ENCODE measurements at places on chromosomes 12 and 14.
A peak's percentile ranks its signal among the peaks of the same experiment; 100 is the strongest.

DNA sequence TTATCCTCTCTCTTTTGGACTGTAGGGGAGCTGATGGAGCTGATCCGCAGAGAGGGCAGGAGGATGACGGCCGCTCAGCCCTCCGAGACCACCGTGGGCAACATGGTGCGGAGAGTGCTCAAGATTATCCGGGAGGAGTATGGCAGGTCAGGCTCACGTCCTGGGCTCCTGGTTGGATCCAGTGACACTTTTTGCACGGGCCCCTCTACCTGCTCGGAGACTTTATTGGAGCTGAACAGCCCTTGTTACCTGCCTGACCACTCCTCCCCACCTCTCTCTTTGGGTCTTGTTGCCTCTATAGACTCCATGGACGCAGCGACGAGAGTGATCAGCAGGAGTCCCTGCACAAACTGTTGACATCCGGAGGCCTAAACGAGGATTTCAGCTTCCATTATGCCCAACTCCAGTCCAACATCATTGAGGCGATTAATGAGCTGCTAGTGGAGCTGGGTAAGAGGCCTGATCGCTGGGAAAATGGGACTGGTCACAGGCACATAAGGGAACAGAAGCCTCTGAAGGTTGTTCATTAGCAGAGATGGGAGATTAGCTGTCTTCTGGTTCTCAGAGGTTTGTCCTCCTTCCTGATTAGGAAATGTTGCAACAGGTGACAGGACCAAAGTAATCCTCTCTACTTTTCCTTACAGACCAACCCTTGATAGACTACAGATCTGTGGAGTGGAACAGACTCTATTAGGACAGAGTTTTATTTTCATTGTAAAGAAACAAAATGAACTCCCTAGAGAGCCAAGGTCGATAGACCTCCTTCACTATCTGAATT lies 718 bp downstream of the EIF2B2 start:
- DNase-seq: no peak

DNA sequence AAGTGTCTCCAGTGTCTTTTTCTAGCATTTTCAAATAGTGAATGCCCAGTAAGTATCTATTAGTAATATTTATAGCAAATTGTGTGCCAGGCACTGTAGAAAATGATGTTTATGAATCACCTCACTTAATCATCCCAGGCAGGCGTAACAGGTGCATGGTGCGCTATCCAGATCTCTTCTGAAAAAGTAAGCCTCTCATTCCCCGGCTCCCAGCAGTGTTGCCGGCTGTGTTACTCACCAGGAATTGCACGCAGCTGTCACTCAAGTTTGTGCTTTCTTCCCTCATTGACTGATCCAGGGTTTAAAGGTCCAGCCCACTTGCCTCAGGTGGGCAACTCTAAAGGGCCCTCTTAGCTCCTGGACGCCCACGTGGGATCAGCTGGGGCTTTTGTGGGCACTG lies 173.8 kb upstream of the RASSF8 start:
- DNase-seq: no peak

DNA sequence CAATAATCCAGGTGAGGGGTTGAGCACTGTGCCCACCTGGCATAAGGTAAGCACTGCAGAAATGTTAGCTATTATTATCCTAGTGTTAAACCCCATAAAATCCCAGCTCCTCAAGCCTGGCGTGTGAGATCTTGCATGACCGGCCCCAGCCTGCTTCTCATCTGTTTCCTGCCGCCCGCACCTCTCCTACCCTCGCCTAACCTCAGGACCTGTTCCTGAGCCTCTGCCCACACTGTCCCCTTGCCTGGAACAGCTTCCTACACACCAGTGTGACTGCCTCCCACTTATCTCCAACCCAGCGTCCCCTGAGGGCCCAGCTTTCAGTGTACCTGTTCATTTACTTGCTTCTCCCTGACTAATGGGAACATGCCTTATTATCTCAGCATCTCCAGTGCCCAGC lies 24.7 kb downstream of the ISCA2 start:
- DNase-seq: peak; percentile 24

- DNase-seq: peak; percentile 70
These were observed 490 bp downstream of the RILPL1 start for GRCh38 chr12:123532808-123533649.

DNA sequence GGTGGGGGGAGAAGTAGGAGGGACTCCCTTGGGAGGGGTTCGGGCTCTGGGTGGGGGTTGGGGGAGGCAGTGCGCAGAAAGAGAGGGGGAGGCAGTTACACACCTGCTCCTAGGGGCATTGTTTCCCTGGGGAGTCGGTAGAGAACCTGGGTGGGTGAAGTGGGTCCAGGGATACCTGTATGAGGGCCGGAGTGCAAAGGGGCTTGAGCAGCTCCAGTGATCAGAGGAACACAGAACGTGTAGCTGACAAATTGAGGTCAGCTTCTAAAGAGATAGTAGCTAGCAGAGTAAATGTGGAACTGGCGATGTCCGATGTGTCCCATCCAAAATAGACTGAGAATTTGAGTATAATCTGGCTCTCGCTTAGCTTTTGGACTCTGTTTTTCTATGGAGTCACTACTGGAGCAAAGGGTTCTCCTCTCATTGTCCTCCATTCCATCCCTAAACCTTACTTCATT lies 502 bp downstream of the SMARCD1 start:
- DNase-seq: no peak

DNA sequence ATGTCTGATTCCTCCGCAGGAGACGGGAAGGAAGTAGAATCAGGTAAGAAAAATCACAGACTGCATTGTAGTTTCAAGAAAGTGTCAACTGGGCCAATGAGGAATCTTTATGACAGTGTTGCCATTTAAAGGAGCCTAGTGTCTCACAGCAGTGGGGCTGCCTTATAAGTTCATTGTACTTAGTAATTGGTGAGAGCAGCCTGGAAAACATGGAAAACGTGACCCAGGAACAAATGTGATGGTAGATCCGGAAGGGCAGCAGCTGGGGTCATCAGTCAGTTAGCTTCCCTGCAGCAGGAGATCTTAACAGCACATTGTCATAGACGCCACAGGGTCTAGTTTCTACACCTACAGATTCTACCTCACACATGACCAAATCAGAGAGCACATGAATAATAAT lies 630.0 kb upstream of the LMO3 start:
- DNase-seq: no peak

- no peak for DNase-seq
These were observed 448.9 kb upstream of the TBX3 start for GRCh38 chr12:115132905-115133304.

- no peak for DNase-seq
These were observed 118.9 kb downstream of the SLC35F4 start for GRCh38 chr14:57747036-57747435.

GRCh38 chr12:14619741-14620501 lies 52.2 kb upstream of the PLBD1 start:
- no peak for DNase-seq

DNA sequence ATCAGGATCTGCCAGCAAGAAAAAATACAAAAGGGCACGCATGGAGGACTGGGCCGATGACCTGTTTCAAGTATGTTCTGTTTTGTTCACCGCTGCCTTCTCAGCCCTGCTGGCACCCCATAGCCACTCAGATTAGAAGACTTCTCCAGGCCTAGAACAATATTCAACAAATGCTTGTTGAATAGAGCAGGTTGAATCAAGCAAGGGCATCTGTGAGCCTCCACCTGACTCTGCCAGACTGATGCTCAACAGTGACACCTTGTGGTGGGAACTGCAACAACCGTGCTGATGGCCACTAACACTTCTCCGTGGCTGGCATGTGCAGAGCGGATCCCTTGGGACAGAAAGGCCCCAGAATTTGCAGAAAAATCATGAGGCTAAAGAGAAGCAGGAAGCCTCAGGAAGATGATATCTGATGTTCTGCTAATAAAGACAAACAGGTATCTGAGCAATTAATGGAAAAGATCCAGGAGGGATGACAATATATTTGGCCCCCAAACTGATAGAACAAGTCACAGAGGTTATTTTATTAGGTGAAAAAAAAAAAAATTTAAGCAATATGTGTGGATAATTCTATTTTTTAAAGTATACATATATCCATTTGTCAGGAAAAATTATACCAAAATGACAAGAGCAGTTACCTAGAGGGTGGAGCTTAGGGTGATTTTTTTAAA lies 114.3 kb downstream of the KSR2 start:
- DNase-seq: no peak

GRCh38 chr12:82461393-82461792 lies 103.1 kb downstream of the METTL25 start:
- no peak for DNase-seq

DNA sequence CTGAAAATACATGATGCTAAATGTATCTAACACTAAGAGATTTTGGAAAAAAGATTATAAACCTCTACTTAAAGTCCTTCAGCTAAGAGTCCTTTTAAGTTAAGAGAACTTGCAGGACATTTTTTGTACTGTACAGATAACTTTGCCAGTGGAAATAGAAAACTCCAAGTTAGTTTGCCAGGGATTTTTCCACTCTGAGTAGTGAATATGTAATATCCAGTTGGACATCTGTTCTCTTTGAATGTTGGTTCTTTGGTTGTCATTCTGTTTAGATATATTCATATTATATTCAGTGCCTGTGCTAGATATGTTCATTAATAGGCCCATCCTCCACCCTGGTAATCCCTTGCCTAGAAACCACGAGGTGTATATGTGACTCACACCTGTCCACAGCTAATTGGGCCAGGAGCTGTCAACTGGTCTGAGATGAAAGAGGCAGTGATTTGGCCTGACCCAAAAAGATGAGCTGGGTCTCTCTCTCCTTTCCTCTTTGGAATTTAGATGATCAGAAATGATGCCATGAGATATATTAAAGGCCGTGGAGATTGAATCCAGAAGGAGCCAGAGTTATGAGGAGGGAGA lies 261.0 kb upstream of the LRIG3 start:
- DNase-seq: no peak

DNA sequence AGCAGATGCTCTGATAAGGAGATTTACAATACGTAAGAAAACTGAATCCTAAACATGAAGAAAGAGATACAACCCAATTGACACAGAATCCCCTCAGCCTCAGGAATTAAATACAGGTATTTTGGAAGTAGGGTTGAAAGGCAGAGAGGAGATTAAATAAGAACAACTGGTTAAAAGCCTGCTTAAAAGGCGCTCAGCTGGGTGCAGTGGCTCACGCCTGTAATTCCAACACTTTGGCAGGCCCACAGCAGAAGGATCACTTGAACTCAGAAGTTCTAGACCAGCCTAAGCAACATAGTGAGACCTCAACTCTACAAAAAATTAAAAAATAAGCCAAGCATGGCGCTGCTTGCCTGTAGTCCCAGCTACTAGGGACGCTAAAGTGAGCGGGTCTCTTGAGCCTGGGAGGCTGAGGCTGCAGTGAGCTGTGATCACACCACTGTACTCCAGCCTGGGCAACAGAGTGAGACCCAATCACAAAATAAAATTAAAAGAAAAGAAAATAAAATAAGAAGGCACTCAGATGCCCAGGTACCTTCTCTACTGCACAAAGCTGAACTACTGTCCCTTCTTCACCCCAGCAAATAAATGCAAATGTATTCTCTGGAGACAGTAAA lies 32.9 kb downstream of the MED13L start:
- DNase-seq: no peak

DNA sequence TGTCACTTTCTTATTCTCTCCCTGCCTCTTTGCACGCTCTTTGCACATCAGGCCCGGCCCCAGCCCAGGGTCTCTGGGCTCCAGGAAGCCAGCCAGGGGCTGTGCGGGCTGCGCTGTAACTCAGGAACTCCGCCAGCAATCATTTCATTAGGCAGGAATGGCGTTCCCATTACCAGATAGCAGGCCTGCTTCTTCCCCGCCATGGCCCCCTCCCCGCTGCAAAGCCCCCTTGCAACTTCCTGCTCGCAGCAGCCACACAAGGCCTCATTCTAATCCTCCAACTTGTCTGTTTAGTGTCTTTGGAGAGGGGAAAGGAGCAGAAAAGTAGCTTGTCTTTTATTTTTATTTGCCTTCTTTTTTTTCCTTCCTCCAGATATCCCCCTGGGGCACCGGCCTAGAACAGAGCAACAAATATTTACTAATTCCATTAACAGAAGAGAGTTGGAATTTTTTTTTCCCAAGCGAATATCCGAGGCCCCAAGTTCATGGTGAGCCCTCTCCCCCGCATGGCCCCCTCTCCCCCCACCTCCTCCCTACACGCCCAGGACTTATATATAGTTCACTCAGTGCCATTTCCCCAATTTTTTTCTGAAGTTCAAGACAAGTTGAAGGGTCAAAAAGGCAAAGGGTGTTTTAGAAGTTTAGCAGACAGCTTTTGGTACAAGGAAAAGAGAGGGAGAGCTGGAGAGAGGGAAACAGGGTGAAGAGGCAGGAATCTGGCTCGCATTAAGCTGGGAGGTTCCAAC lies 329.4 kb upstream of the TBX3 start:
- peak; percentile 40 for DNase-seq

- peak; percentile 55 for DNase-seq
These were observed 178.9 kb upstream of the BCL2L14 start for GRCh38 chr12:11891754-11892386.

- DNase-seq: no peak
These were observed 2.6 kb upstream of the NOS1 start for GRCh38 chr12:117363953-117364486.

GRCh38 chr12:94648578-94648977 lies 1.8 kb downstream of the TMCC3 start:
- no peak for DNase-seq

DNA sequence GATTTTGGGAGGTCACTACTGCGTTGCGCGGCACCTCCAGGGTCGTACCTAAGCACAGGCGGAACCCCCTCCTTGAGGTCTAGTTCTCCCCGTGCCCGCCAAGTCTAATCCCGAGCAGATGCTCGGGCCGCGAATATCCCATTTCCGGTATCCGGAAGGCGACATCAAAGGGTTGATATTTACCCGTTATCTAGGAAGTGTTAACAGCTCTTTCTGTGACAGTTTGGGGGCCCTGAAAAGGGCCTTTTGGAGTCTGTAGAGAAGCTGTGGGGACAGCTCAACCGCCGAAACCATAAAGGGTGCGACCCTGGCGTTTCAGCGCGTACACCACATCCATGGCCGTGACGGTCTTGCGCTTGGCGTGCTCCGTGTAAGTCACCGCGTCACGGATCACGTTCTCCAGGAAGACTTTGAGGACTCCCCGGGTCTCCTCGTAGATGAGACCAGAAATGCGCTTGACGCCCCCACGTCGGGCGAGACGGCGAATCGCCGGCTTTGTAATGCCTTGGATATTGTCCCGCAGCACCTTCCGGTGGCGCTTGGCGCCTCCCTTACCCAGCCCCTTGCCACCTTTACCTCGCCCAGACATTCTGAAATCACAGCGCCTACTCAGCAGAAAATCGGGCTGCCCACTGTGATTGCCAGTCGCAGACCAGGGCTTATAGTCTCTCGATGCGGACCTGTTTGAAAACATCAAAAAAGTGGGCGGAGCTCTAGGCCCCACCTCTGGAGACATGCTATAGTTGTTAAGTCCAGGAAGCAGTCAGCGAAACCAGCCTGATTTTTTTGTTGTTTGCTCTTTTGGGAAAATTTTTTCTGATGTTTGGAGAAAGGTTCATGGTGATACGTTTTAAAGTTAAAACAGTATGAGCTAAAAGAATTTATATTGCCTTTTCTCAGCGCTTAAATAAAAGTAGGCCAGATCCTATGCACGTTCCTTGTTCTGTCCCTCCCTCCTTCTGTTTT lies 32.5 kb downstream of the WBP11 start:
- peak; percentile 92 for DNase-seq

All from Right ventricle myocardium superior (tissue), 1 donor.